Naive thymus-derived CD4-positive, alpha-beta T cell (primary cell): ENCODE measurements at places on chromosomes 2 and 18. TPM values are rescaled to one million over a fixed set of nuclear protein-coding genes. Genes with fewer than 3 reads are reported as not detected.

Gene NABP1
- total RNA-seq, result 55.4 TPM

Gene ERLEC1
- 30.1 TPM for total RNA-seq

Gene LCLAT1
- 22.2 and 22.6 TPM in 2 replicates for total RNA-seq

Gene RGPD8
- total RNA-seq, result 41.7 TPM

Gene LYPD6
- not detected in 2 replicates for total RNA-seq

Gene NR4A2
- total RNA-seq, result 2.2 TPM

Gene CRYGD
- not detected for total RNA-seq

Gene POTEC
- not detected in 2 replicates for total RNA-seq

Gene ANO7
- 0.94 and 1.1 TPM in 2 replicates for total RNA-seq

Gene MC5R
- not detected for total RNA-seq

Gene DYNAP
- total RNA-seq, result not detected

Gene COL6A3
- total RNA-seq, result 2.2 TPM

Gene TXNDC2
- total RNA-seq, result 0.07 TPM in 1 of 2 replicates, not detected in the other

Gene NYAP2
- total RNA-seq, result 0.17 TPM

Gene LONRF2
- 0.05 TPM for total RNA-seq

Gene SIX2
- total RNA-seq, result not detected

Gene RAB10
- total RNA-seq, result 60.5 TPM

Gene TBR1
- total RNA-seq, result not detected

Gene ZFP36L2
- total RNA-seq, result 747 TPM

Gene FZD7
- total RNA-seq, result 0.66 and 0.99 TPM in 2 replicates

Gene CYP27A1
- 10.6 TPM for total RNA-seq

Gene FOXI3
- not detected for total RNA-seq

Gene SP9
- not detected in 2 replicates for total RNA-seq

Gene HOXD8
- not detected for total RNA-seq

Gene VWA3B
- total RNA-seq, result not detected

Gene RNASEH1
- 31.2 TPM for total RNA-seq

Gene C2orf66
- not detected for total RNA-seq

Gene PROKR1
- total RNA-seq, result not detected in 2 replicates

Gene LTBP1
- total RNA-seq, result 0.28 and 0.29 TPM in 2 replicates

Gene UGT1A8
- not detected for total RNA-seq

Gene TEKT4
- total RNA-seq, result 0.15 and 0.19 TPM in 2 replicates

Gene NUP35
- 25.3 TPM for total RNA-seq

Gene GPD2
- 7.8 TPM for total RNA-seq

Gene FBXO15
- total RNA-seq, result 1.1 TPM

Gene CYP26B1
- not detected for total RNA-seq

Gene DAW1
- not detected for total RNA-seq

Gene CCBE1
- total RNA-seq, result not detected

Gene HES6
- total RNA-seq, result 2.4 and 3.2 TPM in 2 replicates

Gene KYNU
- 1.4 TPM for total RNA-seq

Gene USP14
- 46.4 TPM for total RNA-seq
